ENCODE measurements at places on chromosomes 5 and 9. TPM values are rescaled to one million over a fixed set of nuclear protein-coding genes. Genes with fewer than 3 reads are reported as not detected.

DNA sequence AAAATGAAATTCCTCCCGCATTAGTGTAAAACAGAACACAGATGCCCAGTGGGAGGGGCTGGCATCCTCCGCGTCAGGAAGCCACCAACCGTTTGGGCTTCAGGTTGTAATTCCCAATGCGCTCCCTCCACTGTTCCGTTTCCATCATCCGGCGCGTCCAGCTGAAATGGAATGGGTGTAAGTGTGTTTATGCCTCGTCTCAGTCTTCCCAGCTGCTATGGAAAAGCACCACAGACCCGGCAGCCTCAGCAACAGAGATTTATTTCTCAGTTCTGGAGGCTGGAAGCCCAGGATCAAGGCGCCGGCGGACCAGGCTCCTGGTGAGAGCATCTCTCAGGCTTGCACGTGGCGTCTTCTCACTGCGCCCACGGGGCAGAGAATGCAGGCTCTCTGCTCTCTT lies 20.4 kb downstream of the KCNT1 start:
- DNase-seq, result no peak

DNA sequence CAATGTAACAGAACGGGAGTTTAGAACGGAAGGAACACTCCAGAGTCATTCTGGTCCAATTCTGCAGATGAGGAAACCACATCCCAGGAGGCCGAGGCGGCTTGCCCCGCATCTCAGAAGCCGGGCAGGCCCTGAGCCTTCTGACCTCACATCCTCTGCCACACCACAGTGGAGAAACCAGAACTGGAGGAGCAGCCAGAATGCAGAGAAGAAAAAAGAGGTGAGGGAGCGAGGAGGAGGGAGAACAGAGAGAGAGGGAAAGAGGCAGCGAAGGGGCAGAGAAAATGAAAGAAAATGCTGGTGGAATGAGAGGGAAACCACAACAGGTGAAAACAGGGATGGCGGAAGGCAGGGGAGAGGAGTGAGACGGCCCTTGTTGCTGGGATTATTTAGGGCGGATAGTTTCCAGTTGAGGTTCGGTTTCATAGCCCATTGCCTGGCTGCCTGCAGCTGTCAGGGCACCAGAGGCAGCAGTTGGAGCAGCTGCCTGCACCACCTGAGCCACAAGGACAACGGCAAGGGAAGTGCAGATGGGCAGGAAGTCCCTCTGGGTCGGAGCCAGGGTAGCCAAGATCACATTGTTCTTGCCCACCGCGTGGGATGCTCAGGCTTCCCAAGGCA lies at the start of gene HMHB1:
TSS of gene HMHB1 (plus strand) at position 77 of the 621 bp plus-strand sequence.
- DNase-seq, result no peak

- DNase-seq, result no peak
These were observed 84.5 kb downstream of the FGF1 start for GRCh38 chr5:142601432-142601831.

GRCh38 chr9:69186841-69187611 lies 12.9 kb downstream of the TJP2 start:
- no peak for DNase-seq

GRCh38 chr5:111602817-111603445 lies 90.6 kb upstream of the STARD4 start:
- DNase-seq, result no peak

- DNase-seq, result no peak
These were observed 92.9 kb upstream of the IER5L start for GRCh38 chr9:129270903-129271431.

- no peak for DNase-seq
These were observed 2.6 kb upstream of the BOD1 start for GRCh38 chr5:173618927-173619519.

- DNase-seq, result no peak
These were observed 61.1 kb upstream of the LPAR1 start for GRCh38 chr9:111099199-111100008.

DNA sequence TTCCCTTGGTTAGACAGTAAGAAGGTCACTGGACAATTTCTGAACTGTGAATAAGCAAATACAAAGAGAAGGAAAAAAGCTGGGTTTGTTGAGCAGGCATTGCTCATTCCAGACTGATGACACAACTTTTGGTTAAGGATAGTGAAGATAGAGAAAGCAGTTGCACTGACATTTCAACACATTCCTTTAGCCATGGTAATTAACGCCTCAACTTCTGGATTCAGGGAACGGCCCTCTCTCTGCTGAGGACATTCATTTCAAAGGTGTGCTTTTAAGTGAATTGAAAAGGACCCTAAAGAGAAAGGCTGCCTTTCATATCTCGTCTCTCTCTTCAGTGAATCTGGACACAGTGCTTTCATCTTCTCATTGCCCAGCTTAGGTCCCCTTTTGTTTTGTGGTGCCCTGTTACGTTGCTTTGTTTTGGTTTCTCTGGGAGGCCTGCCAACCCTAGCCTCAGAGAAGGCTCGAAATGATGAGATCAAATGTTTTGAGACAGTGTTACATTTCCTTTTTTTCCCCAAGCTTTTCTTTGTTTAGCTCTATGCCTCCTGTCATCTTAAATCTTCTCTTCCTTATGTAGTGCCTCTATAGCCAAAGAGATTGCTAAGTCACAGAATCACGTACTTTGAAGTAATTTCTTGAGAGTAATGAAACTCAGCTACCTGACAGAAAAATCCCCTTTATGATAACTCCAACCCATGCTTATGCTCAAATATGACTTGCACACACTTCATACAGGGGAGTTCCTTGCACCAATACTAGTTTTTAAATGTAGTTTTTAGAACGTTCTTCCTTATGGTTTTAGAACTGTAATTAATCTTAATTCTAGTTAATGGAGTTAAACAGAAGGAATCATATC lies 94.4 kb upstream of the IFNE start:
- DNase-seq, result no peak

DNA sequence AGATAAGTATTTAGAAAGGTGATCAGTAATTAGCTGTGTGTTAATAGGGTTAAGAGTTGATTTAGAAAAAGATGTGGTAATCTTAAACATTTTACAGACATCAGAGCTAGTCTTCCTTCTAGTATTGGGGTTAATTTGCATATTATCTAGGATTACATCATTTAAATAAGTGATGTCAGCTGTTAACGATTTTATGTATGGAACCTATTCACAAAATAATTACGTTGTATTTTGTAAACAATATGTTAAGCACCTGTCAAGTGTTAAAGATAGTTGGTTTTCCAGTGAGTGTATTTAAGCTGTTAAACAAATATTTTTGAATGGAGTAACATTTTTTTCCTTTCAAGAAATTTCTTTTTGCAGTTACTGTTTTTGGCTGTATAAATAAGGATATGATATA lies 2.2 kb downstream of the DCP2 start:
- no peak for DNase-seq

DNA sequence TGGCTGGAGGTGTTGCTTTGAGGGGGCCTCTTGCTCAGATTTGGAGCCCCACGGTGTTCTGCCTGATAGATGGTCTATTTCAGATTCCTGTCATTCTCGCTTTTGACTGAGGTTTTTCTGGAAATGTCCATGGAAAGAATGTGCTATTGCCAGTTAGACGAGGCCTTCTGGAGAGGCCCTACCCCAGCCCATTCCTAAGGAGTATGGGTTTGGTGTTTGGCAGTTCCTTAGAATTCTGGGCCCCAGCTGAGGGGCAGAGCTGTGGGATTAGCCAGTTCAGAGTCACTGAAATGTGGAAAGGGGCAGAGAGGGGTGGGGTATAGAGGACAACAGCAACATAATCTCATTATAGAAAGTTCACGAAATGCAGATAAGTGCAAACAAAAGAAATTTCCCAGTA lies 50.5 kb downstream of the GALNT10 start:
- DNase-seq, result no peak

DNA sequence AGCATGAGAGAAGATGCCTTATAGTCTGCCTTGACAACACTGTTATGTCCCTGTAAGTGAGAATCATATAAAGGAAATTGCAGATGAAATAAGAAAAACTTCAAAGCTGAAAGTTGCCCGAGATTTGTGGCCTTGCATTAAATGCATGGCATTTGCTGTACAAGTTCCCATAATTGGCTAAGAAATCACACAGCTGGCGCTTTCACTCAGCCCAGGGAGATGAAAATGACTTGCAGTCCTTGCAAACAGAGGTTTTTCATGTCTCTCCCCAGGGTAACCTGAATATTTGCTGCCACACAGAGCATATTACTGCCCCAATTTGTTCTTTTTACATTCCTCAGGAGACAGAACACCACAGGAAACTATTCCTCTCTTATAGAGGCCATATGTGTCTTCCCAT lies 174.8 kb downstream of the FAM114A2 start:
- no peak for DNase-seq

DNA sequence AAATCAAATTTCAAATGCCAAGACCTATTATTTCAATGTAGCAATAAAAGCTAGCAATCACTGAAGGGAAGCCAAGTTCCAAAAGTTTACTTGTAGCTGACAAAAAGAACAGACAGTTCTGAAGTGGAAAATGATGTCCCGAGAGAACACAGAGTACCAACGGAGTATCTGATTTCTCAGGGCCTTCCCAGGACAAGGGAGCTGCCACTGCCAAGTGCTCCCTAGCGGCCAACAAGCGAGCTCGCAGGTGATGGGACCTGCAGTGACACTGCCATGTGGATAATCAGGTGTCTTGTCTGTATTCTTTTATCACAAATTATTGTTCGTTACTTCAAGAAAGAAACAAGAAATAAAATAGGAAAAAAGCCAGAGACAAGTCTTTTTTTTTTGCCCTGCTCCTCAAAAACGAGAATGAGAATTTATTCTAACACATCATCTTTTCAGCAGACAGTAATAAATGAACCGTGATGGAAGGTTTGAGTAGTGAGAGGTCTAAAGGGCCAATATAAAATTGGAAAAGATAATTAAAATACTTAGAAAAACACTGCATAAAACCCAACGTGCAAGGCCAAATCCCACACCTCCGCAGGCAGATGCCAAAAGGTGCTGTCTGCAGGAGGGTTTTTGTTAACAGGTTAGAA lies 159.4 kb downstream of the MYO10 start:
- no peak for DNase-seq

DNA sequence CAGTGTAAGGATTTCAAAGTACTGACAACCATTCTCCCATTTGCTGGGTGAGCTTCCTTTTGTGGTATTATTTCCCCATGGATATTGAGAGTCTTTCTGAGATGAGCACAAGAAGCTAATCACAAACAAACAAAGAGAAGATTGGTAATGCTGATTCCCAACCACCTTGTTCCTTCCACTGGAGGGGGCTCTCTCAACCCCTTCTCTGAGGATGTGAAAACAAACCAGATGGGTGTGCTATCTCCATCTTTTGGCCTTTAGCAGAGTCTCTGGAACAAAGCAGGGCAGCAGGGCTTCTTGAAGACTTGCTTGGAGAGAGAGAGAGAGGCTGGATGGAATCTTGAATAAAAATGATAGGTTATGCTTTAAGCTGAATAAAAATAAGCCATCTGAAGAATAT lies 576.7 kb upstream of the ZNF462 start:
- DNase-seq, result no peak

DNA sequence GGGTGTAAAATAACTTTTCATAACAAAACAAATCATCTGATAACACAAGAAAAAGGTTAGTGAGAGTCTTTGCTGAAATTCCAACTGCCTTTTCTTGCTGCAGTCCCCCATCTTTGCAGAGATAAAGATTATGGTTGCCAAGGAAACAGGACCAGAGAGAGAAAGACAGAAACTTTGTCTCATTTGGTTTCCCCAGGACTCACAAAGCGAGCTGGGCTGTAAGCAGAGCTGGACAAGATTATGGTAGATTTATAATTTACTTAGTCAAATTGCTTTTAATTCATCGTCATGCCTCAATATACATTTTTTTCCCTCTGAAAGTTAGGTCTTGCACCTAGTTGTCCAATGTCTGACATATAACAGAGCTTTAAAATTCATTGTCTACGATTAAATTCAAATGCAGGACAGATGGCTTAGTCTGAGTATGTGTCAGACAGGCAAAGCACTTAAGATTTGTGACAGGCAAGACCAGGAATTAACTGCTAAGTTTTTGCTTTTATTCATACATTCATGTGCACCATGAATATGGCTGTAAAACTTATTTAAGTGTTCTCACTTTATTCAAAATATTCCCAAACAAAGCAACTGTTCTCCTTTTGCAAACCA lies 17.4 kb downstream of the ENC1 start:
- DNase-seq, result no peak

DNA sequence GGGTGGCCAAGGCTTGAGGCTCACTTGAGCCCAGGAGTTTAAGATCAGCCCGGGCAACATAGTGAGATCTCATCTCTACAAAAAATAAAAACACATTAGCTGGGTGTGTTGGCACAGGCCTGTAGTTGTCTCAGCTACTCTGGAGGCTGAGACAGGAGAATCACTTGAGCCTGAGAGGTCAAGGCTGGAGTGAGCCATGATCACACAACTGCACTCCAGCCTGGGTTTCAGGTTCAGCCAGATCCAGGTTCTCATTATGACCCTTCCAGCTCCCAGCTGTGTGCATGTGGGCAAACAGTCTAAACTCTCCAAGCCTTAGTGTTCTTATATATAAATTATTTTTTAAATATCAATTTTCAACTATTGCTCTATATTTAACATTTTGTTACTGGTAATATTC lies 67.9 kb downstream of the ALDH7A1 start:
- no peak for DNase-seq

DNA sequence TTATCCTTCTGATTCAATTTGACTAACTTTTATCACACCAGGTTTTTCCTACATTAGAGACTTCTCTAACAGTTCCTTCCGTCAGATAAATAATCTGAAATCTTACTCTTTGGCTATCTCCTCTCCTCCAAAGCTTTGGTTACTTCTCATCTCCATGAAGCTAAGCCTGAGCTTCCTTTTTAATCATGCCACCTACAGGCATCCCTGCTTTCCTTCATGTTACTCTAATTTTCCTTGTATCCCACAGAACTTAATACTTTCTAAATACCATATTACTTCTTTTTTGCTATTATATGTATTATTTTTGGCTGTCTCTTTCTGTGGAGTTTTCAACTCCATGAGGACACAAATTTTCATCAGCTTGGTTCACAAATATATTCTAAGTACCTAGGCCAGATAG lies 49.7 kb downstream of the C9 start:
- DNase-seq, result no peak

- DNase-seq, result no peak
These were observed 23.2 kb downstream of the HK3 start for GRCh38 chr5:176875783-176876505.

The CNTLN gene
- 3.1 TPM for total RNA-seq

The SERINC5 gene
- 10.7 TPM for total RNA-seq

The CDH9 gene
- not detected for total RNA-seq

The SLC6A3 gene
- total RNA-seq, result not detected

The CTXN3 gene
- not detected for total RNA-seq

The FOXD4L4 gene
- not detected for total RNA-seq

The SEMA6A gene
- 6.3 TPM for total RNA-seq

The CCNH gene
- total RNA-seq, result 16.6 TPM

The ZDHHC11B gene
- 18.8 TPM for total RNA-seq

The DDX4 gene
- not detected for total RNA-seq

The IGIP gene
- total RNA-seq, result 10.4 TPM

The KIF12 gene
- not detected for total RNA-seq

The ADGRV1 gene
- not detected for total RNA-seq

The GPR150 gene
- total RNA-seq, result not detected

The MPDZ gene
- total RNA-seq, result 64.3 TPM
